ENCODE measurements at places on chromosomes 11 and 22.

GRCh38 chr11:92224407-92225124, at the start of gene FAT3:
Gene FAT3, plus strand, starts transcription at chr11:92224818. Its CDS starts 127,295 bp downstream, at chr11:92352113.
- peak; percentile 94 for DNase-seq

DNA sequence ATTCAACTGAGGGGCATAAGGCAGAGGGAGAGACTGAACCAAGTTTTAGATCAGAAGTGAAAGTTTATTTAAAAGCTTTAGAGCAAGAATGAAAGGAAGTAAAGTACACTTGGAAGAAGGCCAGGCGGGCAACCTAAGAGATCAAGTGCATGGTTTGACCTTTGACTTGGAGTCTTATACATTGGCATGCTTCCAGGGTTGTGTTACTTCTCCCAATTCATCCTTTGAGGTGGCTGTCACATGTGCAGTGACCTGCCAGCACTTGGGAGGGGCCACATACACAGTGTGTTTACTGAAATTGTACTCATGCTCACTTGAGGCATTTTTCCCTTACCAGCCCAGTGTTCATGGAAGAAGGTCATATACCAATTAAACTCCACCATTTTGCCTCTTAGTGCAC, 30.4 kb downstream of the CYP2R1 start:
- DNase-seq: no peak

- no peak for DNase-seq
Observed at GRCh38 chr22:35034963-35035362, 31.0 kb upstream of the ISX start.

DNA sequence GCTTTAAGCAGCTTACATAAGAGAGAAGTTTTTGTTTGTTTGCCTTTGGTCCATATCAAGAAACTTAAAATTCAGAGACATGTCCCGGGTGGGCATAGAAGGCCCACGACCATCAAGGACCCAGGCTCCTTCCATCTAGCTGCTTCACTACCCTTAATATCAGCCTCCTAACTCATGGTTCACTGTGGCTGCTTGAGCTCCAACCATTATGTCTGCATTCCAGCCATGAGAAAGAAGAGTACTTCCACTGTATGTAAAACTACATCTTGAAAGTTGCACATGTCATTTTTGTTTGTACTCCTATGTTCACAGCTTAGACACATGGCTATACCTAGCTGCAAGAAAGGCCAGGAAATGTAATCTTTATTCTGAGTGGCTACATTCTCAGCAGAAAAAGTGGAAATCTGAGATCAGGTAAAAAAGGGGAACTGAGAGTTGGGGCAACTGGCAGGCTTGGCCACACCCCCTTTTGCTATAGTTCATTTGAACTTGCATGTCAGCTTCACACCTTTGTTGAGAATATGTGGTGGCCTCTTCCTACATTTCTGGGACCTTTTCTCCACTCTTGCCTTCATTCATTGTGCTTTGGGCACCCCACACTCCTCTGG, 81.3 kb upstream of the TP53I11 start:
- no peak for DNase-seq

GRCh38 chr11:23897453-23898286, 599.2 kb upstream of the LUZP2 start:
- DNase-seq: peak; percentile 15

GRCh38 chr11:128716661-128717210, 22.9 kb downstream of the FLI1 start:
- no peak for DNase-seq

DNA sequence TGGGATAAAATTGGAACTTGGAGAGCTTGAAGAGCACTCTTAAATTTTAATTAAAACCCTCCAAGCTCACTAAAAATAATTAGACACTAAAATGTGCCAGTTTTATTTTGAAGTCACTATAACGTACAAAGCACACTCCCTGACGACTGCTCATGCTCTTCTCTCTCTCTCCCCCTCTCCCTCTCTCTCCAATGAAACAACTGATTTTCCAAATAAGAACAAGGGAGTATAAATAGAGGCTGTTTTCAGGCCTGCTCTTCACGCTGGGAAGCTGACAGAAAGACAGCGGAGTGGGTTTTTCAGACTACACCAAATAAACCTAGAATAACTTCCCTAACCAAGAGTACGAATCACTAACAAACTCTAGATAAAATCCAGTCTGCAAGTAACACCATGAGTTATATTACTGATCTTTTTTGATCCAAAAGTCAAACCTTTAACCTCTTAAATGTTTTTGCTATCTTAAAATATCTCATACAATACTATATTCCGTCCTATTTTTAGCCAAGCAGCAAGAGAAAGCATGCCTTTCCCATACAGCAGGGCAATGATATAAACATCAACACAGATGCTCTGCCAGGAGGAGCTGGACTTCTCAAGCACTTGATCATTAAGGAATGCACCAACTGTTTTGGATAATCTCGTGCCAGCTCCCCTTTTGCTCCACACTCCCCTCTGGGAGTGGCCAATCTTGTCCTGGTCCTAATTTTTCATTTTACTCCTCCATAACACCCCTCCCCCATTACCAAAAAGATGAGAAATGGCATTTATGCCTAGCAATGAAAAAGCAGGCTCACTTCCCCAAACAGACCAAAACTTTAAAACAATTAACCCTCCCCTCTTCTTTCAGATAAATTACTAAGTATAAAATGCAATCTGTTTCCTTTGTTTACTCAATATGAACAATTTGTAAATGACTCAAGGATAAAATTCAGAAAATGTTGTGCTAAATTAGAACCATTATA, 116.9 kb downstream of the SOX6 start:
- DNase-seq: peak; percentile 20

- no peak for DNase-seq
Observed at GRCh38 chr11:79377406-79377805, 63.4 kb downstream of the TENM4 start.

DNA sequence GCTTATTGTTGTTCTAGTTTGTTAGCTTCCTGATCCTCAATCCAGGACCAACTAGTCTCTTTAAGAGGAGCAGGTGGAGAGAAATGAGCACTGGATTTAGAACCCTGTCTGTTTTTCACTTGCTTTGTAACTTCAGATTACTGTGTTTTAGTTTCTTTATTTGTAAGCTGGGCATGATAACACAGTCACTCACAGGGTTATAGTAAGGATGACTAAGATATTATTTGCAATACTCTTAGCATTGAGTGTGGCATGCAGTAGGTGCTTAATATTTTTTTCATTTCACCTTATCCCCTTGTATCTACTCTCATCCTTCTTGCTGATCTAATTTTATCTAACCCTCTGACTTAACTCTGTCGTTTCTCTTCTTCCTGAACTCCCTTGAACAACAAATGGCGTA, 33.8 kb downstream of the DNHD1 start:
- no peak for DNase-seq

- DNase-seq: peak; percentile 64
Observed at GRCh38 chr11:16611926-16612565, 126.4 kb upstream of the C11orf58 start.

- no peak for DNase-seq
Observed at GRCh38 chr22:49589301-49589700, 238.4 kb downstream of the BRD1 start.

DNA sequence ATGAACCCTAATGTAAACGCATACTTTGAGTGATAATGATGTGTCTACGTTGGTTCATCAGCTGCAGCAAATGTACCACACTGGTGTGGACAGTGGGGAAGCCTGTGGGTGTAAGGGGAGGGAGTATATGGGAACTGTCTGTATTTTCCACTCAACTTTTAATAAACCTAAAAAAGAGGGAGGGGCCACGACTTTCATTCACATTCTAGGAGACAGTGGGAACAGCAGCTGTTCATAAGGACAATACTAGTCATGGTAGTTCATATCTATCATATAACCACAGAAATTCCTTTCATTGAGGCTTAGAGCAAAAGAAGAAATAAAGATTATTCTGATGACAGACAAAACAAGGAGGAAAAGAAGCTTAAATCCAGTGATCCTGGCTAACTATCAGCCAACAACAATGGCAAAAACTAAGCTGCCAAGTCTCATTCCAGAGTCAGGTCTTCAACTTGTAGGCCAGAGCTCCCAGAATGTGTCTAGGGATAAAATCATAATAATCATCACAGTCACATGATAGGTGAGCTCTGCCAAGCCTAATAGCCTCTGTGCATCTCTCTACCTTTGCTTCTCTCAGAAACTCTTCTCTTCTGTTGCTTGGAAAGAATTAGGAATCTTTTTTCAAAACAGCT, 59.4 kb upstream of the CHRM4 start:
- DNase-seq: no peak

GRCh38 chr11:88420165-88420791, 82.7 kb upstream of the CTSC start:
- no peak for DNase-seq

Measured in brain (organoid and tissue), 16 donors.